ENCODE measurements at places on chromosomes 4 and X. TPM values are rescaled to one million over a fixed set of nuclear protein-coding genes. Genes with fewer than 3 reads are reported as not detected.

Gene HEPH
- total RNA-seq, result 1.7 TPM

Gene NEUROG2
- not detected for total RNA-seq

Gene SORBS2
- total RNA-seq, result 60.8 TPM

Gene QRFPR
- not detected for total RNA-seq

GRCh38 chr4:67325791-67326190 is 219.5 kb downstream of the CENPC start:
- no peaks in the 10 kb centered on the region for H3K4me1 ChIP-seq
- DNase-seq, result no peak
- no peaks in the 10 kb centered on the region for H3K27me3 ChIP-seq
- no peaks in the 10 kb centered on the region for H3K36me3 ChIP-seq
